ENCODE measurements at places on chromosomes 5 and 9.

- DNase-seq = no peak
Observed at GRCh38 chr5:173139631-173140030, 4.7 kb upstream of the BNIP1 start.

DNA sequence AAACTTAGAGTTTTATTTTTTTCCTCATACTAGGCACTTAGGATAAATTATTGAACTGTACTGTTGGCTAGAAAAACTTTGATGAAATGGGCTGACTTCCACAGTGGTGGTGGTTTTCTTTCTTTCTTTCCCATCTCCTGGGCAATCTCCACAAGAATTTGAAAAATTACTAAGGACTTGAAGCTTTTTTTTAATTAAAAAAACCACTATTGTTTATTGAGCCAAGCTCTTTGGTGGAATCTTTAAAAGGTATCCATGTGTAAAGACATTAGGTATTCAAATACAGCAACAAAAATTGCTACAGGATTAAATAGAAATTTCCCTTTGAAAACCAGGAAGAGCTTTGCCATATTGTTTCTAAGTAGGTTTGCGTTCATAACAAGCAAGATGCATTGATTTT is 14.1 kb downstream of the MARCHF6 start:
- no peak for DNase-seq

DNA sequence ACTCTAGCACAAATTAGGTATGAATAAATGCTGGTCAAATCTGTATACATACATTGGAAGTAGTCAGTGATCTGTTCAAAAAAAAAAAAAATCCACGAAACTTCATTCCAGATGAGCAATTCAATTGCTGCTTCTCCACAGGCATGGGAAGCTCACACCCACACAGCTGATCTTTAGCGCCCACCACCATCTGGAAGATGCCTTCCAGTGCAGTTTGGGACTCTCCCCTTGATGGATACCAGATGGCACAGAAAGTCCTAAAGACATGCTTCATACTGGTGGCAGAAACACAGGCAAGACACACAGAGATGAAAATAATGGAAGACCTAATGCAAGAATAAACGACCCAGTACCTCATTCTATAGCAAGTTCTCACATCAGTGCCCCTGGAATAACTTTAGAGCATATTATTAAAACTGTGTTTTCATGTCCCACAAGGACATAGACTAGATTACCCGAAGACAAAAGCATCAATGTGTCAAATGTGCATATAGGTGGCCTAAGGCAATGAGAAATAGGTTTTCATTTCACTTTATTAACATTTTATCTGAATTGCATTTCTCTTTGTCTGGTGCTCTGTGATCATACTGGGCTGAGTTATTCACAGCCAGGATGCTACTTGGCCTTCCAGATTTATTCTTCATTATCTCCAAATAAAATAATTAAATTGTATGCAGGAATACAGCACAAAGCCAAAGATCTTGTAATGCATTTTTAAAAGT is 135.4 kb upstream of the TAS2R1 start:
- DNase-seq = no peak

DNA sequence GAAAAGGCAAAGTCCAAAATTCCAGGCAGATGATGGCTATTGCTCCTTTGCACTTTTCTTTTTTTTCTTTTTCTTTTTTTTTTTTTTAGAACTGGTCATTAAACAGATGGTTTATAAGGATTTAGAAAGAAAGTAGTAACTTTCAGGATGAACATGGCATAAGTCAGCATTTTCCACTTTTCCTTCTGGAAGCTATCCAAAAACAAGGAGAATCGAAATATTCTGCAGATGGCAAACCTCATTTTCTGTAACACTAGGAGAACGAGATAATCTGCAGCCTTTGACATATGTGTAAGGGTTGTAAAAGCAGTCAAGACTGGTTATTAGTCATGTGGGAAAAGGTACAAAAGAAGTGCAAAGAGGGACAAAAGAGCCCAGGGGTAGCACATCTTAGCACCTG is 69.1 kb upstream of the PUM3 start:
- no peak for DNase-seq

DNA sequence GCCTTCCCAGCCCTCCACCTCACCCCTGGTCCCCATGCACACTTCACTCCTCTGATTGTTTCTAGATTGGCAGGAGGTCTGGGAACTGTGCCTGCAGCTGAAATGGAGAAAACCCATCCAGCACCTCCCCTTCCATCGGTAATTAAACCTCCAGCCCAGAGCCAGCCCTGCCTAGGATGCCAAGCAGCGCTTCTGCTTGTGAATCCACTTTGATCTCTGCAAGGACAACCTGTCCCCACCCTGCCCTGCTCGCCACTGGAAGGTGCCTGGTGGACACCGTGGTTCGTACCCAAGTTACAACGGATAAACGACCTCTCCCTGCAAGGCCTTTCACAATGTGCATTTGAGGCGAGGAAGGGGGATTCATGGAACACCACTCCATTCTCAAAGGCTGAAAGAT is 50.6 kb downstream of the IRX2 start:
- DNase-seq = no peak

- no peak for DNase-seq
Observed at GRCh38 chr9:121675969-121676822, 24.8 kb downstream of the DAB2IP start.

DNA sequence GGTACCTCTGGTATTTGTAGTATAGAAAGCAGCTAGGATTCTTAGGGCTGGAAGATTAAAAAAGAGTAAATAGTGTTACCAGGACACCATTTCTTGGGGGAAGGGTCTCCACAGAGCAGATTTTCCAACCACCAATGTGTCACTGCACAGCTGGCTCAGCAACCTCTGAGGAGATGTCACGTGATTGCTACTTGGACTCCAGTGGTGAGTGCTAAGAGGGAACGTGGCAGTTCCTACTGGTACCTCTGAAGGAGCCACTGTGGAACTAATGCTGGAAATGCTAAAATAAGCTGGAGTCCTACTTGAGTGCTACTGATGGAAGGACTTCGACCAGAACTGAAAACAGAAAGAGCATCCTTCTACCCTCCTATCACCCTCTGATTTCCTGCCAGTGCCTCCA is 36.1 kb upstream of the SPDL1 start:
- no peak for DNase-seq

GRCh38 chr5:119897537-119898370 is 268.4 kb downstream of the FAM170A start:
- no peak for DNase-seq

All from H54 (cell line).